ENCODE measurements at places on chromosomes 3 and 15.

DNA sequence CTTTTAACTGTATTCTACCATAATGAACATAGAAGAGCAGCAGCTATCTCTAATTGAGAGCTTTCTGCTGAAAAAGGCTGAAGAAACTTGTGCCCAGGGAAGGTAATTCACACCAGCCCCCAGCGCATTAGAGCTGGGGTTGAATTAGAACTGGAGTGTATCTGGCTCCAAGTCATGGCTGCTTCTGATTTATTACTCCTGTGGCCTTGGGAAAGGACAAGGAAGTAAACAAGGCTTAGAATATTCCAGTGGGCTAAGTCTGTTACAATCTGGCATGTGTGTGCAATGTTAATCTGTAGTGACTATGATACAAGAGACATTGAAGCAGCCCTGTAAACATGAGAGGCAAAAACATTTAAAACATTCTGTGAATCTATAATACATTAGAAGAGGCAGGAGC lies 18.1 kb downstream of the CPA3 start:
- no peak for DNase-seq

DNA sequence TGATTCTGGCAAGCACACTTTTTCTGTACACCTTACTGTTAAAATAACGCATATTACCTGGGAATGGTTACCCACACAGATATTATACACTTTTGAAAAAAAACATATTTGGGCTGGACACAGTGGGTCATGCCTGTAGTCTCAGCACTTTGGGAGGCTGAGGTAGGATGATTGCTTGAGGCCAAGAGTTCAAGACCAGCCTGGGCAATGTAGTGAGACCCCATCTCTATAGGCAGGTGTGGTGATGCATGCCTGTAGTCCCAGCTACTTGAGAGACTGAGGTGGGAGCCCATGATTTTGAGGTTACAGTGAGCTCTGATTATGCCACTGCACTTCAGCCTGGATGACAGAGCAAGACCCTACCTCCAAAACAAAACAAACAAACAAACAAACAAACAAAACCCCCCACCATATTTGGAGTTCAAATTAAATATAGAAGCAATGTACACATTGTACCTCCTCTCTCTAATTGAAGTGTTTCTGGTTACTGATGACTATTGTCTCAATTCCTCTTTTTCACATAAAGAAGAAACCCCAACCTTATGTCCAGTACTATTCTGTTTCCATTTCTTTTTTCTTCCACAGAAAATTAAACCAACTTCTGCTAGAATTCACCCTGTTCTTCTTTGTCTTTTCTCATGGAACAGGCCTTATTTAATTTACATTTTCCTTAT lies 152.6 kb upstream of the UMPS start:
- DNase-seq: no peak

DNA sequence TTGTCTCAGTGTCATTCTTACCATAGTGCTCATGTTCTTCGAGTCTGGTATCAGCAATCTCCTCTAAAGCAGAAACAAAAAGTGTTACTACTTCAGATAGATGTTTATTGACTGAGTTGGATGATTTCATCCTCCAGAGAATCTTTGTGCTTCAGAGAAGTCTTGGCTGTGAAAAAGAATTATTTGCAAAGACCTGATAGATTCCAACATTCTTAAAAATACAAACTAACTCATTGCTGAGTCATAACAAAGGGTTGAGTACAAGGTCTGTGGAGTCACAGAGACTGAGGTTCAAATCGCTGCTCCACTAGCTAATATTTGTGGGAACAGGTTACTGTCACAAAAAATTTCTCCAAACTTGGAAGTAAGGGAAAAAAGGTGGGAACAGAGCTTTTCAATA lies 9.0 kb upstream of the STRIT1 start:
- peak; percentile 32 for DNase-seq

GRCh38 chr3:71709908-71710511 lies 15.2 kb downstream of the EIF4E3 start:
- no peak for DNase-seq

DNA sequence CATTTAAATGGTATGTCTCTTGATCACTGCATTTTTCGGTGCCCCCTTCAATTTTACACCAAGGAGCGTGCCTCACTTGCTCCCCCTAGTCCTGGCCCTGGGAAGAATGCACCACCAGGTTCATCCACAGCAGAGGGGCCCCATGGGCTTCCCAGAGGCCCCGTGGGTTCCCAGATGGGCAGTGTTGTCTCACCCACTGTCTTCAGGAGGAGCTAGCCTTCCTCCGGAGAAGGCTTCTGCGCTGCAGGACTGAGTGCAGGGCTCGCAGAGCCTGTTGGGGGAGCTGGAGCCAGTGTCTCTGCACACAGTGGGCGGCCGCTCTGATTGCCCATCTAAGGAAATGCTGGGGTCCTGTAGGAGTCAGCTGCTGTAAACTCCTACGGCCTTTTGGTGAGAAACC lies 45.9 kb downstream of the POLR2M start:
- no peak for DNase-seq

DNA sequence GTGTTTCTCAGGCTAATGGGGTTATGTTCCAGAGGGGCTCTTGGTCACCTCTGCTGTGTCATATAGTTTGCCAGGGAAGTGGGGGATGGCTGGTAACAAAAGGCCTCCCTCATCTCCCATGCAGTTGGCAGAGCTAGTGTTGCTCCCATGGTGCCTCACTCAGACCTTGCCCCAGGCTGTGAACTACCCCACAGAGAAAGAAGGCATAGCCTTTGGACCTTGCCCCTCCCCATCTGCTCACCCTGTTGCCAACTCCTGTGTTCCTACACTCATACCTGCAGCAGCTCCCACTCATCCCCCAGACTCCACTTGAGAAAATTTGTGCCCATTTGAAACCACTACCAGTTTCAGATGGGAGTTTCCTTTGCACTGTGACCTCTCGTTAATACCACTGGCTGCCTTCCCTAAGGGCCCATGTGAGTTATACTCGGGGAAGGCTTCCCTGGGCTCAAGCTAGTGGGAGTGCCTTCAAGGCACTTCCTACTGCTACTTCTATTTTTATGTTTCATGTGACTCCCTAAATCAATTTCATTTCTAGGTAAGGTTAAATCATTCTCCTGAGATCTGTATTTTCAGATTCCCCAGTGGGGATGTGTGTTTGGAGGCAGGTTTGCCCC lies 25.3 kb upstream of the COPB2 start:
- no peak for DNase-seq

DNA sequence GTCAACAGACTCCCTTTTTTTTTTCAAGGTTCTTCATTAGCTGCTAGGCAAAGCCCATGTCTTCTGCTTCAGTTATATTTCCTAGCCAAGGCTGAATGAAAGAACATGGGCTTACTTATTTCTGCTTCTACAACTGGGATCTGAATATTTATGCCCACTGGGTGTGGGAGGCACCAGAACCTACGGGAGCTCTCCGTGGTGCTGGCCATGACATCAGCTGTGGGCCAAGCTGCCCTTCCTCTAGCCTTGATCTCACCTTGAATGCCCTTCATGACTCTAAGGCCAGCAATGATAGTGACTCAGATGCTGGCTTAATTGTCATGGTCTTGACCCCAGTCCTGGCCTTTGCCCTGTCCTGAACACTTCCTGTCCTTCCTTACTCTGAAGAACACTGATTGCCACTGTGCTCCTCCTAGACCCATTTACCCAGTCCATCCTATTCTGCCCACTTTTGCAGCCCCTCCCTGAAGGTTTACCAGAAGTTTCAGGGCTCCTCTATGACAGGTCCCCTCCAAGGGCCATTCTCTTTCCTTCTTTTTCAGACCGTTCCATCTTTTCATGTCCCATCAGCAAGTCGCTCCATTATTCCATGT lies 32.8 kb upstream of the PRR20G start:
- no peak for DNase-seq

DNA sequence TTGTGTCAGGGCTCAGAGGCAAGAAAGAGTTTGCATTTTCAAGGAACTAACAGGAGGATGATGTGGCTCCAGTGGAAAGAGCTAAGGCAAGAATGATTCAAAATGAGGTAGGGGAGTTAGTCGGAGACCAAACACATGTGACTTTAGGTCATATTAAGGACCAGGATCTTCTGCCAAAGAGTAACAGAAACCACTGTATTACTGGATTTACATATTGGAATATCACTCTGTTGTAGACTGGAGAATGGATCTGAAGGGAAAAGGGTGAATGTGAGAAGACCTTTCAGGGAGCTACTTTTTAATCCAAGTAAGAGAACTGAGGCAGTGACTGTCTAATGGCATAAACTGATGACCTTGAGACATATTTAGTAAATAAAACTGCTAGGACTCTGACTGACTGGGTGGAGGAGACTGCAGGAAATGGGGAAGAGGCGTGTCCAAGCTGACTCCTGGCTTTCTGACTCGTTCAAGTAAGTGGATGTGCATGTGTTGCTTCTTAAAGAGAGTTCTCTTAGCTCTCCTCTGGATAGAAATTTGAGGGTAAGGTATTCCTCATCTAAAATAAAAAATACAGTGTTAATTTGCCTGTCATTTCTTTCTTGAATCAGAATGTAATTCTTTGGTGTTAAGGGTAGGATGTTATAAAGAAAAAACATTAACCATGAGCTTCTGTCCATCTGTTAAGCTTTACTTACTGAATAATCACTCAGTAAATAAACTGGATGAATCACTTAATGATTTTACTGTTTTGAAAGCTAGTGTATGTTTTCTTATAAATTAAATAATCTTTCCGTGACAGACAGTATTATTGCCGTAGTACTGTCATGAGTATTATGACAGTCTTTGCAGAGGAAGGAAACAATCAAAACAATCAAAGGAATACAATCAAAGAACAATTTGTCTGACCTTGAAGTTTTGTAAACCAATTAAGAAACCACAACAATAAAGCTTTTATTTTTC lies 58.3 kb upstream of the CFAP20DC start:
- DNase-seq: peak; percentile 59
